HCT116 (cell line): ENCODE measurements at places on chromosomes 1 and 21. TPM values are rescaled to one million over a fixed set of nuclear protein-coding genes. Genes with fewer than 3 reads are reported as not detected.

DNA sequence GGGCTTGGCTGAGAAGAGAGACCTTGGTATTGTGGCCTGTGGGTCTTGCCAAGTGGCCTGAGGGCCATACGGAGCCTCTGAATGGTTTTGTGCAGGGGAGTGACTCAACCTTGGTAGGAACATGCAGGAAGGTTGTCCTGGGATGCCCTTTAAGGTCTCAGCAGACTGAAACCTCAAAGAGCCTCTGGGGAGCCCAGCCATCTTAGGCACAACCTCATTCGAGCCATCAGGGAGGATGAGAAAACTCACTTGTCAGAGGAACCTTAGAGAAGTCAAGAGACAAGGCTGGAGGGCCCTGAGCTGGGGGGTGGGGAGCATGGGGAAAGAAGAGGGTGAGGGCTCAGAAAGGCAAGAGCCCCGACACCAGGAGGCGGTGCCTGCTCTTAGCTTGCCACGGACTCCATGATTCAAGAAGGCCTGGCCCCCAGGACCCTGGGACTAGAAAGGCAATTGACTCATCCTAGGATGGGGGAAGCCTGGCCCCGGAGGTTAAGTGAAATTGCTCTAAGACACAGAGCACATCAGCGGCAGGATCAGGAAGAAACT is 13.0 kb downstream of the IFI6 start:
- H3K27me3 ChIP-seq, result no peaks in the 10 kb centered on the region
- peak overlapping the region; percentile 58 for H3K4me3 ChIP-seq
- peaks cover 21% of the 10 kb centered on the region for H3K4me1 ChIP-seq
- no peak for DNase-seq
- no peaks in the 10 kb centered on the region for H3K36me3 ChIP-seq

DNA sequence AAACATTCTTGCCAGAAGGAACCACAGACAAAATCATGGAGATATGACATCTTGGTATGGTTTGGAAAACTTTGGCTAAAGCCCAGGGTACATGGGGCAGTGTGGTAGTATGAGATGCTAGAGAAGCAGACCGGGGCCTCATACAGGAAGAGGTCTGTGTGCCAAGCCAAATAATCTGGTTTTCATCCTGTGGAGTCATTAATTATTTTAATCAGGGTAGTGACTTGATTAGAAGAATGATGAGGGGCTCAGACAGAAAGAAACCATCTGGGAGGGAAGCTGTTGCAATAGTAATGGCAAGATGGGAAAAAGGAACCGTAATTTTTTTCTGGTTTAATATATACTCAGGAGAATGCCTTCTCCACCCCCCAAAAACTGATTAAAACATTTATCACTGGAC is 318.0 kb downstream of the BRINP2 start:
- no peaks in the 10 kb centered on the region for H3K36me3 ChIP-seq
- DNase-seq, result no peak
- H3K27me3 ChIP-seq, result peaks cover 4% of the 10 kb centered on the region; the same call in 1 of the 2 replicates
- no peak overlapping the region for H3K4me3 ChIP-seq

ZSCAN20 gene
- total RNA-seq, result 9.0 TPM

ECM1 gene
- total RNA-seq, result 2.0 TPM

GRCh38 chr1:207805841-207806421 is 54.1 kb downstream of the CD46 start:
- H3K4me1 ChIP-seq, result peaks cover 22% of the 10 kb centered on the region
- H3K27ac ChIP-seq, result no peak overlapping the region
- H3K36me3 ChIP-seq, result peaks cover 3% of the 10 kb centered on the region; the same call in 1 of the 2 replicates
- no peak for DNase-seq
- no peak overlapping the region for H3K4me3 ChIP-seq

PLA2G5 gene
- not detected for total RNA-seq

LRRIQ3 gene
- total RNA-seq, result 1.1 TPM

- H3K27ac ChIP-seq, result no peak overlapping the region
- no peak for DNase-seq
- H3K36me3 ChIP-seq, result no peaks in the 10 kb centered on the region
- no peaks in the 10 kb centered on the region for H3K27me3 ChIP-seq
- no peak overlapping the region for H3K4me3 ChIP-seq
- no peaks in the 10 kb centered on the region for H3K4me1 ChIP-seq
Measured at GRCh38 chr1:95553595-95553994, 319.6 kb downstream of the RWDD3 start.

DNA sequence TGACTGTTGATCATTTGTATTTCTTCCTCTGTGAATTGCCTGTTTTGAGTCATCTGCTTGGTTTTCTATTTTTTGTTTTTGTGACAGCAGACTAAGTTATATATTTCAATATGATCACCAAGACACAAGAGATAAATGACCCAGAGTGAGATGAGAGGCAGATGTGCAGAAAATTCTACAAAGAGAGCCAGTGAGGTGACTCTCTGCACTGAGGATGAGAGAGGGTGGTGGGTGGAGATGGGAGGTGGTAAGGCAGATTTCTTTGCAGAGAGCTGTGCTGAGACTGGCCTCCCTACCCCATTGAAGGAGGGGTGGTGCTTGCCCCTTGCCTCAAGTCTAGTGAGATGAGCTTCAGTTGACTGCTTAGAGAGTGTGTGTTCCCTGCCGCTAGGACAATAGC is 17.6 kb upstream of the FCAMR start:
- no peak overlapping the region for H3K27ac ChIP-seq
- no peak for DNase-seq
- H3K27me3 ChIP-seq, result no peaks in the 10 kb centered on the region
- no peak overlapping the region for H3K4me3 ChIP-seq

- no peak for DNase-seq
- H3K27ac ChIP-seq, result no peak overlapping the region
- H3K36me3 ChIP-seq, result no peaks in the 10 kb centered on the region; the same call in none of the 2 replicates
- H3K4me3 ChIP-seq, result no peak overlapping the region
Measured at GRCh38 chr1:244405856-244406255, 45.9 kb downstream of the ADSS2 start.

DNA sequence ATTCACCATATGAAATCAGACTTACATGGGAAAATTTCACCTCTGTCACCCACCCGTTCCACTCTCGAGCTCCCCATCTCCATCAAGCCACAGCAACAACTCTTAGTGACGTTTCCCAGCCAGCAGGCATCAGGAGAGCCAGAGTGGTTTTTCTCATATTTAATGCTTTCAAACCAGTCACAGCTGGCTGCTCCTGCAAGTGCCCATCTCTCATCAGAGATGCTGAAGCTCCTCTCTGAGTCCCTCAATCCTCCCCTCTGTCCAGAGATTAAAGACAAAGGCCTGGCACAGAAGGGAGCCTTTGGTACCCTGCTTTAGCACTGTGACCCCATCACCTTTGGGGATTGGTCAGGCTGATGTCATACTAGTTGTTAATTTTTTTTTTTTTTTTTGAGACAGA is 277.3 kb downstream of the DNM3 start:
- H3K27me3 ChIP-seq, result no peaks in the 10 kb centered on the region
- H3K36me3 ChIP-seq, result no peaks in the 10 kb centered on the region
- no peak overlapping the region for H3K4me3 ChIP-seq

- no peaks in the 10 kb centered on the region for H3K4me1 ChIP-seq
- no peaks in the 10 kb centered on the region for H3K36me3 ChIP-seq
- no peak overlapping the region for H3K4me3 ChIP-seq
- H3K27ac ChIP-seq, result no peak overlapping the region
- no peak for DNase-seq
Measured at GRCh38 chr1:179425186-179425585, 59.4 kb downstream of the AXDND1 start.

- no peak for DNase-seq
- H3K4me3 ChIP-seq, result no peak overlapping the region
- no peaks in the 10 kb centered on the region for H3K36me3 ChIP-seq
Measured at GRCh38 chr1:192892934-192893333, 84.1 kb downstream of the RGS2 start.

C8A gene
- 0.10 TPM for total RNA-seq

SLC30A1 gene
- total RNA-seq, result 9.7 TPM

DNA sequence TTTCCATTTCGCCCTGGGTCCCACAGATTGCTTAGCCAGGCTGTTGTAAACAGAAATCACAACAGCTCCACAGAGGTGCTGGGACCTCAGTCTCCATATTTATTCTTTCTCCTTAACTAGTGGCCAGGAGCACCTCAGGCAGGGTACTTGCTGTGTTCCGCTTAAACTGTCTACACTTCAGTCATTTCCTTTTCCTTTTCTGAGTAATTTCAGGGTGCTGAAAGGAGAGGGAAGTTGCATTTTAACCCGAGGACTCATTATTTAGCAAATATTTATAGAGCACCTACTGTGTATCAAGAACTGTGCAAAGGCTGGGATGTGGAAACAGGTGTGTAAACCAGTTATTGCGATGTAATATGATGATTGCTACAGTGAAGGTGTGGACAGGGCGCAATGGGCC is 41.9 kb downstream of the ACP6 start:
- H3K4me3 ChIP-seq, result no peak overlapping the region
- 0 out of 2 replicates have a peak, but pooled peaks cover 6% of the 10 kb centered on the region for H3K36me3 ChIP-seq
- no peaks in the 10 kb centered on the region for H3K27me3 ChIP-seq
- no peak overlapping the region for H3K27ac ChIP-seq
- H3K4me1 ChIP-seq, result no peaks in the 10 kb centered on the region

DNA sequence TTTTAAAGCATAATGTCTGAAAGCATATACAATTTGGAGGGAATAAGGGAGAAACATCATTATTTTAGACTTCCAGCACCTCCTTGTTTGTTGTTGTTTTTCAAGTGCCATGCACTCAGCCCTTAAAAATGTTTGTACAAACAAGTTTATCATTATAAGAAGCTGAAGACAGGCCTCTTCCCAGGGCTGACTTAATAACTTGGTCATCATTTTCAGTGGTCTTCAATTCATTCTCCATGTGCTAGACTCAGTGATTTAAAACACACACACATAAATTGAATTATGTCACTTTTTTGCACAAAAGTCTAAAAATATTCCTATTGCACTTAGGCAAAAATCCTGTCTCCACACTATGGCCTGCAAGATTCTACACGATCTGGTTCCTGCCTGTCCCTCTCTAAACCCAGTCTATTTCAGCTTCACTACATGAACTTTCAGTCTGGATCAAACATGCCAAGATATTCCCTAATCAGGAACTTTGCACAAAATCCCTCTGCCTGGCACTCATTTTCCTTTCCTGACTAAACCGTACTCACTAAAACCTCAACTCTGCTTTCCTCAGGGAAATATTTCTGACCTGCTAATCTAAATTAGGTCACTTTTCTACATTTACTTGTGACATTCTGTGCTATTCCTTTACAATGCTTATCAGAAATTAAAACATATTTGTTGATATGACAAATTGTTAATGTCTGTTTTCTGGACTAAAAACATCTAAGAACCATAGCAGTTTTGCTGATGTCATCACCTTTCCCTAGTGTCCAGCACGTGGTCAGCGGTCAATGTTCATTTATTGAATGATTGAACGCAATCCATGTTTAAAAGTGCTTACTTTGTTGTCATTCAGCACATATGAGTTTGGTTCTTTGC is 14.8 kb upstream of the GBP5 start:
- no peaks in the 10 kb centered on the region for H3K36me3 ChIP-seq
- no peaks in the 10 kb centered on the region for H3K4me1 ChIP-seq
- H3K27ac ChIP-seq, result no peak overlapping the region
- H3K4me3 ChIP-seq, result no peak overlapping the region

ASTN1 gene
- 0.42 TPM for total RNA-seq

GRCh38 chr21:38733972-38734546 is 71.7 kb upstream of the ETS2 start:
- no peaks in the 10 kb centered on the region for H3K36me3 ChIP-seq
- H3K27me3 ChIP-seq, result no peaks in the 10 kb centered on the region
- peak; percentile 36 for DNase-seq
- H3K4me1 ChIP-seq, result no peaks in the 10 kb centered on the region

SLC9C2 gene
- not detected for total RNA-seq

HSD3B1 gene
- not detected for total RNA-seq

DNA sequence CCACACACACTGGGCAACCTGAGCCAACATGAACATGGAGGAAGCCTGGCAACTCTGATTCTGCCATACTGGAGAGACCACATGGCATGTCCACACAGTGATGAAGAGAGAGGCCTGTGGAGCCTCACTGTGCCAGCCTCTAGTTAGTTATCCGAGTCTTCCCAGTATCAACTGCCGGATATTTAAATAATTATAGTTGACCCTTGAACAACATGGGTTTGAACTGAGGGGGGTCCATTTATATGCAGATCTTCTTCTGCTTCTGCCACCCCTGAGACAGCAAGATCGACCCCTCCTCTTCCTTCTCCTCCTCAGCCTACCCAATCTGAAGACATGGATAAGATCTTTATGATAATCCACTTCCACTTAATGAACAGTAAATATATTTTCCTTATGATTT is 27.8 kb downstream of the DDAH1 start:
- no peaks in the 10 kb centered on the region for H3K27me3 ChIP-seq
- H3K4me3 ChIP-seq, result no peak overlapping the region
- H3K4me1 ChIP-seq, result 0 out of 2 replicates have a peak, but pooled peaks cover 3% of the 10 kb centered on the region
- DNase-seq, result no peak
- H3K36me3 ChIP-seq, result no peaks in the 10 kb centered on the region
- H3K27ac ChIP-seq, result no peak overlapping the region

- no peaks in the 10 kb centered on the region for H3K36me3 ChIP-seq
- DNase-seq, result no peak
- H3K4me3 ChIP-seq, result no peak overlapping the region
- H3K4me1 ChIP-seq, result no peaks in the 10 kb centered on the region
- no peak overlapping the region for H3K27ac ChIP-seq
Measured at GRCh38 chr1:230205719-230206198, 138.7 kb downstream of the GALNT2 start.

- H3K36me3 ChIP-seq, result no peaks in the 10 kb centered on the region
- peaks cover 15% of the 10 kb centered on the region for H3K4me1 ChIP-seq
- H3K27me3 ChIP-seq, result no peaks in the 10 kb centered on the region
- no peak overlapping the region for H3K27ac ChIP-seq
- H3K4me3 ChIP-seq, result no peak overlapping the region
Measured at GRCh38 chr21:45745256-45745655, 101.7 kb downstream of the PCBP3 start.

CFAP126 gene
- not detected for total RNA-seq

- no peak overlapping the region for H3K4me3 ChIP-seq
- H3K27ac ChIP-seq, result no peak overlapping the region
- H3K36me3 ChIP-seq, result no peaks in the 10 kb centered on the region
- no peak for DNase-seq
Measured at GRCh38 chr1:175580841-175581240, 162.6 kb downstream of the TNR start.

- H3K36me3 ChIP-seq, result no peaks in the 10 kb centered on the region
- peaks cover 42% of the 10 kb centered on the region for H3K27me3 ChIP-seq
- DNase-seq, result no peak
- H3K4me1 ChIP-seq, result no peaks in the 10 kb centered on the region
Measured at GRCh38 chr21:32979598-32980268, 46.0 kb upstream of the OLIG2 start.
